ENCODE measurements at places on chromosomes 7 and 10.

GRCh38 chr7:158274996-158275395 lies 312.6 kb downstream of the PTPRN2 start:
- ATAC-seq: peak; percentile 21

- peak; percentile 58 for ATAC-seq
Observed at GRCh38 chr10:46006219-46006618, 24.2 kb downstream of the NCOA4 start.

- ATAC-seq: peak; percentile 29
Observed at GRCh38 chr7:90824386-90825307, 228.5 kb downstream of the CDK14 start.

DNA sequence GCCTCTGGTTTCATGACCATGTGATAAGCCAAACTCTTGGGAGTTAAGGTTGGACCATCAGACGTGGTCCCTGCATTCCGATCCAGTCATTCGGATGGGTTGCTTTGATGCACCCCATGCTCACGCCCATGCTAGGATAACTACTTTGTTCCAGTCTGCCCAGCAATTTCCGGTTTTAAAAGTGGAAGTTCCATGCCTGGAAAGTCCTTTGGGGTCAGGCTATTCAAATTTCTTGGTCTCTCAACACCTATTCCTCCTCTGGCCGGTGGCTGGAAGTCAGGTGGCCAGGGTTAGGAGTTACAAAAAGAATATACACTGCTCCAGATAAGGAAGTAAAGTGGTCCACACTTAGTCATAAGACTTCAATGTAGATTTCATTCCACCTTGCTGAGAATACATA lies 37.7 kb upstream of the HABP2 start:
- ATAC-seq: no peak

DNA sequence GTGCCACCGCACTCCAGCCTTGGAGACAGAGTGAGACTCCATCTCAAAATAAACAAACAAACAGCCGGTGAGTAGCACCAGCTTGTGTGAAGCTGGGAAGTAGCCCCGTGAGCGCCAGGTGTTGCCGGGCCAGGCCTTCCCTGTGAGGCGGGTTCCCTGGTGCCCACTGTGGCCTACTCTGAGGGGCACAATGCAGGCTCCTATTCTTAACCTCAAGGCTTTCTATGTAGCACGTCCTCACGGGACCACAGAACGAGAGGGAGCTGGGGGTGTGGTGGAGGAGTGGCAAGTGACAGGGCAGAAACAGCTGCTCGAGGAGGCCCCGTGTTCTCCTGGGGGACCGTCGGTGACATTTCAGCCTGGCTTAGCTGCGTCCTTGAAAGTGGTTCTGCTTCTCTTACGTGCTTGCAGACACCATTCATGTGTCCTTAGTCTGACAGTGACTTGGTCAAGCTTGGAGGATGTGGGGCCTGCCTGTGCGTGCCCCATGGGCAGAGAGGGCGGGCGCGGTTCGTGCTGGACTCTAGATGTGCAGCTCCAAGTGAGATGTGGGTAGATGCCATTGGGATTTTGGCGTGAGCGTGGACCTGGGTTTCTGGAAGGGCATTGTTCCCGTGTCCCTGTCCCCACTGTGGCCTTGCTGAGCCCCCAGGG lies 116.6 kb downstream of the NKX6-2 start:
- ATAC-seq: no peak

- no peak for ATAC-seq
Observed at GRCh38 chr7:13034693-13035092, 347.3 kb downstream of the ARL4A start.

GRCh38 chr7:101803203-101804087 lies 14.0 kb upstream of the CUX1 start:
- peak; percentile 76 for ATAC-seq

- peak; percentile 48 for ATAC-seq
Observed at GRCh38 chr10:30999070-30999712, 32.5 kb downstream of the ZNF438 start.

- ATAC-seq: no peak
Observed at GRCh38 chr10:82949816-82950575, 1075.0 kb downstream of the NRG3 start.

DNA sequence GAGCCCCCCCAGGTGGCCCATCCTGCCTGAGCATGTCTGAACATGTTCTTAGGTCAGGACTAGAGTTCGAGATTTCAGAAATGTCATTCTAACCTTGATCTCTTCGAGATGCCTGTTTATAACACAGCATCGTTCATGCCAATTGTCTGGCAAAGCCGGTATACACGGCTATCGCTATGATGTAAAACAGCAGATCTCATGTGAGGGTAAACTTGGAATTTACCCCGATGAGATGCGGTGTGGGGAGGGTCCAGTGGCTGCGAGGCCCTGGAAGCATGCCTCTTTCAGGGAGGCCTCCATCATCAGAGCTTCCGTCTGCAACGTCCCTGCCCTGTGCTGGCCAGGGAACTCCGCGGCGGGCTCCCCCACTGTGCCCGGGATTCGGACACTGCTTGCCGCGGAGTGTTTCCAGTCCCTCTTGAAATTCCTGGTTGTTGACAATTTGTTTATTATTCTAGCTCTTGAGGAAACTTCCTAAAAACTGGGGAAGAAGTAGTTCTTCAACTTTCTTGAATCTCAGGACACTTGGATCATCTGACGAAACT lies 168.6 kb upstream of the RHEB start:
- ATAC-seq: no peak

DNA sequence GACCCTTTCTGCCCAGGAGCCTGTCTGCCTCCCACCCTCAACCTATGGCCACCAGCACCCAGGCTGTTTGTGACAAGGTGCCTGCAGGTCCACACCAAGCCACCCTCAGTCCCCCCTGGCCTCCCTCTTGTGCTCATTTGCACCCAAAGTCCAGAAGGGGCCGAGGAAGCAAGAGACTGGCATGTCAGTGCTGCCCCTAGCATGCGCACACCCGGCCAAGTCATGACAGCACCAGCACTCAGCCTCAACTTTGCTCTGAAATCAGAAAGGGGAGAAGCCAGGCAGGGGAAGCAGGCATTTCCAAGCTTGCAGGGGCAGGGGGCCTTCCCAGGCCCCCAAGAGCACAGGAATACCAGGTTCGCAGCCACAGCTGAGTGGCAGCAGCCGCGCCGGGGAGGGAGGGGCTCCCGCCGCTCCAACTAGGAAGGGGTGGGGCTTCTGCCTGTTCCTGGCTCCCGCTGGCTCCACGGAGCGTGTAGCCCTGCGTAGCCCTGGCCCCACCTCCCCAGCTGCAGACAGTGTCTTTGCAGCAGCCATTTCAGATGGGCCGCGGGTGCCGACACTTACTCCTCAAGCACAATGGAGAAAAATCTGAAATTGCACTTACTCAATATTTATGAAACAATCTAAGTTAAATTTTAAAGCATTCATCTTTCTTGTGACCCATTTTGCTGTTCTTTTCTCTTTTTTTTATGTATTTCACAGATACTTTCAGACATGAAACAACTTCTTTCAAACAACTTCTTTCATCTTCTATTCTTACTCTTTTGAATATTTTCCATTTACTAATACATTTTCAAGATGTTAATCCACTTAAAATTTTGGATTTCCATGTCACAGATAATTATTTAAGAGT lies 54.9 kb upstream of the ABCB5 start:
- no peak for ATAC-seq

- no peak for ATAC-seq
Observed at GRCh38 chr7:132380059-132380458, 196.2 kb downstream of the PLXNA4 start.

GRCh38 chr7:99379043-99379577 lies 4.6 kb downstream of the ARPC1B start:
- ATAC-seq: peak; percentile 63

DNA sequence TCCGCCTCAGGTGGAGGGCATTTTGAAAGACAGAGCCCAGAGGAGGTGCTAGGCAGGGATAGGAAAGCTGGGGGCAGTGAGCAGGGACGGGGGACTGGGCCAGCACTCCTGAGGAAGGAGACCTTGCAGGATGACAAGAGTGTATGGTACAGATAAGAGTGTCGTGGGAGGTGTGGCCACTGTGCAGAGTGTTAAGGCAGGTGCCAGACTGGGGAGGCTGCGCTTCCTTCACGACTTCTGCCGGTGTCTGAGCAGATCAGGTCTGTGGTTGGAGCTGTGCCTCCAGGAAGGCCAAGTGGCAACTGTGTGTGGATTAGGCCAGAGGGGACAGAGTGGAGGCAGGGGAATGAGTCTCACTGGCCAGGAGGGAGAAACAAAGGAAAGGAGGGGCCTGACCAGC lies 161.7 kb downstream of the HIBADH start:
- no peak for ATAC-seq

GRCh38 chr7:29130096-29130495 lies 16.2 kb downstream of the CPVL start:
- ATAC-seq: no peak

DNA sequence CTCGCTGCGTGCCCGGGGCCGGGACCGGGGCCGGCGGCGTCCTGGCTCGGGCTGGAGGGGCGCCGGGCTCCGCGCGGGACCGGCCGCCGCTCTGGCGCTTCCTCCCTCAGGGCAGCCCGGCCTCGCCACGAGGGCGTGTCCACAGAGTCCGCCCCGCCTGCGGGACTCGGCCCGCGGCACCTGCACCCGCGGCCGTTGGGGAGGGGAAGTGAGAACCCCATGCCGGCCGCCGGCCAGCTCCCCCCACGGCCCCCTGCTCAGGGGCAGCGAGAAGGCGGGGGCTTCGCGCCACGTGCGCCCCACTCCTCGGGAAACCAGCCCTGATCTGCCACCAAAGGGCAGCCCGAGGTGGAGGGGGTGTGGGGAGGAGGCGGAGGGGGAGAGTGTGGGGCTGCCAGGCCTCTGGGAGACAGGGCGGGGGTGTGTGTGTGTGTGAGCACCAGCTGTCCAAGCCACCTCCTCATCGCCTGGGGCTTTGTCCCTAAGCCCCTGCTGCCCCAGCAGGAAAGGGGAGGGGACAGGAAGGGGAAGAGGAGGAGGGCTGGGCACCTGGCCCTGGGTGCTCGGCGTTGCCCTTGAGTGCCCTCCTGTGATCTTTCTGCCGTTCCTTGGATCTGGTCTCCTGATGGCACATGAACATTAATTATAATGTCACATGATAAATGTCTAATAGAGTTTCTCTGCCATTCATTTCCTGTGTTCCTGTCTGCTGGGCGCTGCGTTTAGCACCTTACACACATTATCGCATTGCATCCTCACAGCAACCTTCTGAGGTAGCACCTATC lies at the start of gene PIK3AP1:
Gene PIK3AP1, minus strand, starts transcription at position 93 of the 785 bp plus-strand sequence. CDS start 120 bp downstream, outside the sequence.
- ATAC-seq: peak; percentile 65

- ATAC-seq: no peak
Observed at GRCh38 chr7:25517906-25518305, 289.6 kb upstream of the NPVF start.

DNA sequence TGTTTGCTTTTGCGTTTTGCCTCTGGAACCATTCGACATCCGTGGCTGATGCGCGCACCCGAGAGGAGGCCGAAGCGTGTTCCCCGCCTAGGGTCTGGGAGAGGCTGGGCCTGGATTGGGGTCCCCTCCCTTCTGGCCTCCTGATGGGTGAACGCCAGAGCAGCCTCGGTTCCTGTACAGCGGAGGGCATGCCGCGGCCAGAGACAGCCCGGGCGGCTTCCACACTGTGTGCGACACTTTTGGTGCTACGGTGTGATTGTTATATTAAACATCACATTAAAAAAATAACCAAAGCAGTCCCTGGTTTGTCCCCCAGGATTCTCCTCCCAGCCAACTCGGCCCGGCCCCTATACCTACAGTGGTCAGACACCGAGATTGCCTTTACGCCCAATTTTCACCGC lies 3.7 kb upstream of the HOXA7 start:
- ATAC-seq: no peak

Measured in esophagus mucosa (tissue), 1 donor.